ENCODE measurements at places on chromosomes 2 and 18.

GRCh38 chr2:97781981-97782380 is 68.6 kb downstream of the ZAP70 start:
- DNase-seq, result no peak

DNA sequence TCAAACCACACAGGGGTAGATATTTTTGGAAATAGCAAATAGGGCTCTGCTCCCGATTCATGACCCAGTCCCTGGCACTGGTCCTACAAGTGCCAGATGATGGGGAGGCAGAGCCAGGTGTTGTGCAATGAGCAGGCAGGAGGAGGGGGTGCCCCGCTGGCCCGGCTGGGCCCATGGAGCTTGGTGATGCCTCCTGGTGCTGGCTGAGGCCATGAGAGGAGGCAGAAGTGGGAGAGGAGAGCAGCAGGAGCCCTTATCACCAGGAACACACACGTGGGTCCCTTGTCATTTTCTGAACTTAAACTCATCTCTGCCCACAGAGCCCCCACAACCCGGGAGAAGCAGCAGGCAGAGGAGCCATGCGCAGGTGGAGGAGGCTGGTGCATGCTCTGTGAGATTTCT is 90.5 kb upstream of the MAPK4 start:
- DNase-seq, result no peak

DNA sequence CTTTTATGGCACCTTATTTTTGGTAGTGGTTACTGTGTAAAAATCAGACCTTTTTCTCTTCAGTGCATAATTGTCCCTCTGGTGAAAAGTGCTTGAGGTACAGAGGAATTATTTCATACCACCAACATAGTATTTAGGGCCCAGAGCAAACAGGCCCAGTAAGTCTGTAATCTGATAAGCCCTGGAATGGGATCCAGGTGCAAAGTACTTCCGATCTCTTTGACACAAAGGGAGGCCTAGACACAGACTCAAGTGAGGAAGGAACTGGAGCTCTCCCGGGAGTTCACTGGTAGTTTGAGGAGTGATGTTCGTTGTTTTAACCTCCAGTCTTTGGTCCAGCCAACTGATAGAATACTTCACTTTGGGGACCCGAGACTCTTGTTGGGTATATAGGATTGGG is 57.4 kb downstream of the RAB31 start:
- DNase-seq, result no peak

- DNase-seq, result no peak
These were observed 242.0 kb upstream of the MEIS1 start for GRCh38 chr2:66192888-66193287.

Measured in SK-N-DZ (cell line).